ENCODE measurements at places on chromosomes 5 and 9.

GRCh38 chr9:113488071-113488470, 24.5 kb downstream of the RGS3 start:
- H3K27me3 ChIP-seq = no peaks in the 10 kb centered on the region
- no peak overlapping the region for H3K4me3 ChIP-seq
- DNase-seq = no peak

DNA sequence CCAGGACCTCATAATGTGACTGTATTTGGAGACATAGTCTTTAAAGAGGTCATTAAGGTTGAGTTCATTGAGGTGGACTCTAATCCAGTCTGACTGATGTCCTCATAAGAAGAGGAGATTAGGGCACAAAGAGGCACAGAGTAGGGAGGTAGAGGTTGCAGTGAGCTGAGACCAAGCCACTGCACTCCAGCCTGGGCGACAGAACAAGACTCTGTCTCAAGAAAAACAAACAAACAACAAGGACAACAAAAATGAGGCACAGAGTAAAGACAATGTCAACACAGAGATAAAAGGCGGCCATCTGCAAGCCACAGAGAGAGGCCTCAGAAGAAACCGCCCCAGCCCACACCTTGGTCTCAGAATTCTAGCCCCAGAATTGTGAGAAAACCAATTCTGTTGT, 17.0 kb upstream of the TDRD7 start:
- no peaks in the 10 kb centered on the region for H3K27me3 ChIP-seq
- H3K36me3 ChIP-seq = no peaks in the 10 kb centered on the region
- H3K4me1 ChIP-seq = no peaks in the 10 kb centered on the region
- H3K4me3 ChIP-seq = no peak overlapping the region

GRCh38 chr5:37208883-37209797, 40.0 kb downstream of the CPLANE1 start:
- H3K36me3 ChIP-seq = peaks cover 26% of the 10 kb centered on the region
- H3K27me3 ChIP-seq = no peaks in the 10 kb centered on the region
- H3K4me1 ChIP-seq = no peaks in the 10 kb centered on the region
- H3K27ac ChIP-seq = no peak overlapping the region

- no peaks in the 10 kb centered on the region for H3K36me3 ChIP-seq
- H3K4me3 ChIP-seq = no peak overlapping the region
- DNase-seq = no peak
- H3K4me1 ChIP-seq = no peaks in the 10 kb centered on the region
Observed at GRCh38 chr9:126856326-126856877, 4.0 kb upstream of the ZBTB34 start.

DNA sequence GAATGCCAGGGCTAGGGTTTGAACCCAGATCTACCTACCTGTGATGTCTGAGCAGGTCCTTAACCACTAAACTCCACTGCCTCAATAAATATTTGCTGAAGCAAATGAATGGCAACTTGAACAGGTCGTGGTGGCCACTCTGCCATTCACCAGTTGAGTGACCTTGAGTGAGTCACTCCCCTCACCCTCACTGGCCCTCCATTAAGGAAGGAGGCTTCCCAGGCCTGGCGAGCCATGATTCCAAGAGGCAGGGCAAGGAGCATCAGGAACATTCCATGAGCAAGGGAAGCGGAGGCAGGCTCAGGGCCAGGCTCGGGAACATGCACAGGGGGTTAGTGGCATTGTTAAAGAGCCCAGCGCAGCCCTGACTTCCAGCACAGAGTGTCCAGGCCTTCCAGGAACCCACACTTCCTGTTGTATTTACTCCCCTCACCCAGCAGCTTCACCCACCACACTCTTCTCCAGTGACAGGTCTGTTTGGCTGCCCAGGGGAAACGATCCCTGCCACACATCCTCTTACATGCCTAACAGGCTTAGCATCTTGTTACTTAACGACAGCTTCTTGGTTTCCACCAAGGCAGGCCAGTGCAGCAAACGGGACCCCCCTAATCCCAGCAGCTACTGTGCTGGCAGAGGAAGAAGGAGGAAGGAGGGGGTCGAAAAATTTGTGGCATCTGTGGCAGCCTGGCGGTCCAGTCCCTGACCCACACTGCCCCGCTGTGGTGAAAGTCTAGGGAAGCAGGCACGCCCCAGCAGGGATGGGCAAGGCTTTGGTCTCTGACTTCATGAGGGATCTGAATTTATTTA, 43.7 kb upstream of the TTC1 start:
- no peak for DNase-seq
- no peak overlapping the region for H3K27ac ChIP-seq
- H3K4me1 ChIP-seq = no peaks in the 10 kb centered on the region
- no peak overlapping the region for H3K4me3 ChIP-seq
- H3K27me3 ChIP-seq = no peaks in the 10 kb centered on the region
- H3K36me3 ChIP-seq = no peaks in the 10 kb centered on the region

DNA sequence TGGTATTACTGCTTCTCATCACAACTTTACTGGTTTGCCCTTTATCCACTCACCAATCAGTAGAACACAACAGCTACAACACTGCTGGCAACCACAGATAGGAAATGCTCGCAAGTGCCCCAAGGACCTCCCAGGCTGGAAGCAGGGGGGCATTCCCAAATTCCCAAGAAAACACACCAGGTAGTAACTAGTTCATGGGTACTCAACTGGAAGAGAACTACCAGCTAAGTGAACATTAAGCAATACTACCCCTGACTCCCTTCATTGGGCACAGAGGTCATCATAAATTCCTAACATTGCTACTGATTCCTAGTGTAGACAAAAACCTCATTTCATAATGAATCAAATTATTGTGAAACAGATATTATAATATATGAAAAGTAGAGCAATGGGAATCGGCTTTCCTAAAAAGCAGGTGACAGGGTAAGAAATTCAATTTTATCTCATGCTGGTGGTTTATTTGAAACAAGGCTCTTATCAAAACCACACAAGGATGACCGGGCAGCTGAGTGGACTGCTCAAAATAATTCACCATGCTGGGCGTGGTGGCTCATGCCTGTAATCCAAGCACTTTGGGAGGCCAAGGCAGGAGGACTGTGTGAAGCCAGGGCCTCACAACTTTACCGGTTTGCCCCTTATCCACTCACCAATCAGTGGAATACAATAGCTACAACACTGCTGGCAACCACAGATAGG, 81.6 kb downstream of the TLE1 start:
- H3K27ac ChIP-seq = no peak overlapping the region
- H3K27me3 ChIP-seq = no peaks in the 10 kb centered on the region
- H3K36me3 ChIP-seq = no peaks in the 10 kb centered on the region
- H3K4me1 ChIP-seq = no peaks in the 10 kb centered on the region

GRCh38 chr9:4146293-4146692, 153.6 kb downstream of the GLIS3 start:
- no peak for DNase-seq
- H3K4me1 ChIP-seq = no peaks in the 10 kb centered on the region
- H3K36me3 ChIP-seq = no peaks in the 10 kb centered on the region

DNA sequence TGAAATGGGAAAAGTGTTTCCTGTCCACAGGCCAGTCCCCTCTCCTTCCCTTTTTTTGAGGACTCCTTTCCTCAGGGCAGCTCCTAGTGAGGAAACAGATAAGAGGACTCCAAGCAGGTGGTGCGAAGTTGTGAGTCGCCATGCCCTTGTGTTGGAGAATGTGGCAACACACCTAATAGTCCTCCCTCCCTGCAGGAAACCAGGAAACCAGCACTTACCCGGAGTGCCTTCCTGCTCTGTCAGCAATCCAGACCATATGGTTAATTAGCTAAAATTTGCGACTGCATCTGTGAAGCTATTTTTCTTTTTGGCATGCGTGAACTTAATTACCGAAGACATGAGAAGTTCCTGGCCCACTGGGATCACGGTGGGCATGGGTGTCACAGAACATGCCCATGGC, 69.9 kb downstream of the TRIM32 start:
- H3K4me1 ChIP-seq = no peaks in the 10 kb centered on the region
- H3K27me3 ChIP-seq = no peaks in the 10 kb centered on the region
- H3K27ac ChIP-seq = no peak overlapping the region
- no peaks in the 10 kb centered on the region for H3K36me3 ChIP-seq
- DNase-seq = no peak
- H3K4me3 ChIP-seq = no peak overlapping the region

DNA sequence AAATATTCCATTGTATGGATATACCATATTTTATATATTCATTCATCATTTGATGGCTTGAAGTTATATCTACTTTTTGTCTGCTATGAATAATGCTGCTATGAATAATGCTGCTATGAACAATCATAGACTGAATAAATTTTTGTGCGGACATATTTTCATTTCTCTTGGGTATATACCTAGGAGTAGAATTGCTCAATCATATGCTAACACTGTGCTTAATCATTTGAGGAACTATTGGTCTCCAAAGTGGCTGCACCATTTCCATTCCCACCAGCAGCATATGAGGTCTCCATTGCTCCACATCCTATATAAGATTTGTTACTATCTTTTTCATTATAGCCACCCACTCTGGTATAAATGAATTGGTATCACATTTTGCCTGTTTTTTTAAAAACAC, 18.3 kb upstream of the TEK start:
- H3K4me1 ChIP-seq = no peaks in the 10 kb centered on the region
- DNase-seq = no peak

GRCh38 chr5:13552361-13552760, 392.1 kb downstream of the DNAH5 start:
- H3K27ac ChIP-seq = no peak overlapping the region
- H3K27me3 ChIP-seq = no peaks in the 10 kb centered on the region
- no peaks in the 10 kb centered on the region for H3K4me1 ChIP-seq
- H3K36me3 ChIP-seq = no peaks in the 10 kb centered on the region

DNA sequence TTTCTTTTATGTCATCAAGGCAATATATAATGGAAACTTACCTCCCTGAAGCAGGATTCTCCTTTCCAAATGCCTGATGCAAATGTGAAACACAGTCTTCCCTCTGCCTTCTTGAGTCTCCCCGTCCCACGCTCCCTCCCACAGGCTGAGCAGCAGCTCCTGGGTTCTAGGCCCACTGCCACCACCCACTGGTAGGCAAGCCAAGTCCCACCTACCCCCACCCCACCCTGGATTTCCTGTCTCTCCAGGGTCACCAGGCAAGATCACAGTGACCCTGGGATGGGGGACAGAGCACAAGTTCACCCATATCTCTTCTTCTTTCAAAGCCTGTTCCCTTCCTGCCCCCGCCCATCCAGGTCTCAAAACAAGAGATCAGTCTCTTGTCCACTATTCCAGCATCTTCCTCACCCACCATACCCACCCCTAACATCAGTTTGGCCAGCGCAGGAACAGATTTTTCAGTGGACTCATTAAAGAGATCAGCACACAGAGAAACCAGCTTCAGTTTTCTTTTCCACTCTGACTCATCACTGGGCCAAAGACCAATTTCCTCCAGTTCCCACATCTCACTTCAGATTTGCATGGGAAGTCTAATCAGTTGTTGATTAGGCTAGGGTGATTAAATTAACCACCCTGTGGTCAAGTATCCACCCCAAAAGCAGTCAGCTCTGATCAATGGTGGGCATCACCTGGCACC, 151.5 kb downstream of the ACTL7B start:
- no peak for DNase-seq
- H3K27ac ChIP-seq = no peak overlapping the region

GRCh38 chr5:168301593-168302390, 10.3 kb downstream of the WWC1 start:
- no peaks in the 10 kb centered on the region for H3K27me3 ChIP-seq
- peak; percentile 84 for DNase-seq
- H3K36me3 ChIP-seq = no peaks in the 10 kb centered on the region

GRCh38 chr5:125798307-125798706, 624.9 kb upstream of the GRAMD2B start:
- DNase-seq = no peak
- no peaks in the 10 kb centered on the region for H3K4me1 ChIP-seq
- no peaks in the 10 kb centered on the region for H3K36me3 ChIP-seq
- no peak overlapping the region for H3K4me3 ChIP-seq
- H3K27me3 ChIP-seq = no peaks in the 10 kb centered on the region

DNA sequence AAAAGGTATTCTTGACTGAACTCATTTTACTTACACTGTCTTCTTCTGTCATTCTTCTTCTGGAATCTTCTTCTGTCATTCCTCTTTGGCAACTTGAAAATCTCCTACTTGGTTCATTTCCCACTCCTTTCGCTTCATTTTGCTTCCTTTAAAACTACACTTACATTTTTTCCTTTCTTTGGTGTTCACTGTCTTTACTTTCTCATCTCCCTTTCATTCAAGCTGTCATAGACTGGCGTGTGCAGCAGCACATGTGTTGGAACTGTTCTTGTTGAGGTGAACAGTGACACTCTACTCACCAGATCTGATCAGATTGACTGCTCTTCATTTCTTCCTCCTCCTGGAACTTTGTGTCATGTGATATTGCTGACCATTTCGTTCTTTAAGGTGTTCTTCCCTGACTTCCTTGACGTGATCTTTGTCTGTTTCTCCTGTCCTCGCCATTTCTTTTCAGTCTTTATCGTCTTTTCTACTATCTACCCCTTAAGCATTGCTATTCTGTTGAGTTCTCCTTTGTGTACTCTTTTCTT, 6.4 kb downstream of the DNAJC25 start:
- no peaks in the 10 kb centered on the region for H3K27me3 ChIP-seq
- H3K4me3 ChIP-seq = no peak overlapping the region
- no peak for DNase-seq
- H3K4me1 ChIP-seq = no peaks in the 10 kb centered on the region
- H3K27ac ChIP-seq = no peak overlapping the region
- no peaks in the 10 kb centered on the region for H3K36me3 ChIP-seq

DNA sequence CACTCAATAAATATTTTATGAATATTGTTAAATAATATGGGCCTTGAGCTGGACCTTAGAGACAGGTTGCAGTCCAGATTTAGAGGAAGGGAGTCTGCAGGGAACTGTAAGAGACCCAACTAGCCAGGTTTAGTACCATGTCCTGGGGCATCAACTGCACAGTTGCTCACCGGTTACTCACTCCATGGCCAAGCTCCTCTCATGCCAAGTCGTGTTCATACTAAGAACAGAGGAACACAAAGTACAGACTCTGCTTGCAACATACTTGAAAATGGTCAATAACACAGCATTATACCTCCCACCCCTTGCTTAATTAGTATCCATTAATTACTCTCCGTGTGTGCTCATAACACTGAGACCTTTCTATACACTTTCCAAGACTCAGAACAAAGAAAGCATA, 317.6 kb upstream of the PIK3R1 start:
- no peaks in the 10 kb centered on the region for H3K36me3 ChIP-seq
- H3K27me3 ChIP-seq = no peaks in the 10 kb centered on the region
- peaks cover 3% of the 10 kb centered on the region for H3K4me1 ChIP-seq
- H3K4me3 ChIP-seq = no peak overlapping the region
- no peak overlapping the region for H3K27ac ChIP-seq
- no peak for DNase-seq

DNA sequence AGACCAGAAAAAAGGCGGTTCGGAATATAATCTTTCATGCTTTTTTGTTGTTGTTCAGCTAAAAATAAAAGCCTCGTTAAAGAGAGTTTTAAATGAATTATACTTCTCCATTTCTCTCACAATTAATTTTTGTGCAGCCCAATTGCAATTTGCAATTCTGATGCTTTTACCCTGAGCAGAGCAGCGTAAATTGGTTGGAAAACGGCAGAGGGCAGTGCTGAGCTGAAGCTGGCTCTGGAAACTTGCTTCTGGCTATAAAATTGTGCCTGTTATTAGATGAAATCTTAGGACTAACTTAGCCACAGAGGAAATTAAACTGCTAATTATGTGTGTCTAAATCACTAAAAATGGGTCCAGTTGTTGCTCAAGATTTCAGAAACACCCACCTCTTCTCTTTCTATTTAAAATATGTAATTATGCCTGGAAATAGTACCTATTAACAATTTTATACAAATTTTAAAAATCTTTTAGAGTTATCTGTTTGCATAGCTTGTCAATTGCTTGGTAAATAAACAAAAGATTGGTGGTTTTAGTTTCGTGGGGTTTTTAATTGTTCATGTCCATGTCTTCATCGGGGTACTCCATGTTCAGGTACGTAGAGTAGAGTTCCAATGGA, 441.8 kb upstream of the TLE4 start:
- H3K4me3 ChIP-seq = no peak overlapping the region
- H3K27ac ChIP-seq = no peak overlapping the region
- no peak for DNase-seq
- no peaks in the 10 kb centered on the region for H3K27me3 ChIP-seq
